Thoracic aorta (tissue), 2 donors: ENCODE measurements at places on chromosomes 7 and 10. TPM values are rescaled to one million over a fixed set of nuclear protein-coding genes. Genes with fewer than 3 reads are reported as not detected.

BBS9 gene
- total RNA-seq = 28.6 TPM

CUEDC2 gene
- total RNA-seq = 53.2 TPM

CCL26 gene
- not detected for total RNA-seq

GRID2IP gene
- total RNA-seq = 0.14 TPM

JAZF1 gene
- total RNA-seq = 13.9 TPM

OR2A12 gene
- not detected for total RNA-seq

CYP2W1 gene
- not detected for total RNA-seq

PDK4 gene
- 79.5 TPM for total RNA-seq

LIPF gene
- total RNA-seq = not detected

NPY4R gene
- not detected for total RNA-seq

FANK1 gene
- not detected for total RNA-seq

CTNNA3 gene
- 0.95 TPM for total RNA-seq

ZNF804B gene
- total RNA-seq = not detected

SUV39H2 gene
- total RNA-seq = 0.95 TPM

DNA sequence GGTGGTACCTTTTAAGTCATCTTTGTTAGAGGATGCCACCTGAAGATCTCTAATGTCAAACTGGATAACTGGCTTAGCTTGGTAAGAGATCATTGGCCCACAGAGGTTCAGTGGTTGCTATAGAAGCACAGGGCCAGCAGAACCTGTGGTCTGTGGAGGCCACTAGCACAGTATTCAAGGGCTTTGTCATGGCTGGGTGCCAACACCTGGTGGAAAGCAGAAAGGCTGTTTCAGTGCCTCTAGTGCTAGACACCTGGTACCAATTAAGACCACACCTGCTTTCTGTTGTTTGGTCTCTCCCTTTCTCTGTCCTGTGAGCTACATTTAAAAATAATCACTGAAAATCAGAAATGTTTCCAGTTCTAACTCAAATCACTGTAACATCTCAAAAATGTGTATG, 10.0 kb upstream of the PCGF5 start:
- DNase-seq = no peak

DNA sequence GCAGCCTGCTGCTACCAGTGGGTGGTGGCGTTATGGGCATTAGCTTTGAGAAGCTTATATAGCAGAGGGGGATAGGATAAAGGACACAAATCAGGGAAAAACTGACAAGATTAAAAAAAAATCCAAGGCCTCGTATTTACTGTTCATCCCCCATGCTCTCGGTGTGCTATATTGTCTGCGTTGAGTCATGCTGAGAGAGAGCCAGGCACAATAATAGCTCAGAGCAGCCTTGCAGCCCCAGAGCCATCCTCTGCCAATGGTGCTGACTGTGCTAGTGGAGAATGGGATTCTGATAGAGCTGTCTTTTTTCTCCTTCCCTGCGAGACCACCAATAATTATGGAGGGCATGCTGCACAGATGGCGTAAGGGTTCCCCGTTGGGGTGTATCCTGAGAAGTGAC, 51.7 kb upstream of the FZD1 start:
- no peak for DNase-seq

- DNase-seq = no peak
These were observed 6.9 kb upstream of the PFKP start for GRCh38 chr10:3060481-3060889.

GRCh38 chr10:127048630-127049029, 143.4 kb downstream of the DOCK1 start:
- DNase-seq = no peak

- no peak for DNase-seq
These were observed 8.7 kb downstream of the GNB2 start for GRCh38 chr7:100682228-100682741.

DNA sequence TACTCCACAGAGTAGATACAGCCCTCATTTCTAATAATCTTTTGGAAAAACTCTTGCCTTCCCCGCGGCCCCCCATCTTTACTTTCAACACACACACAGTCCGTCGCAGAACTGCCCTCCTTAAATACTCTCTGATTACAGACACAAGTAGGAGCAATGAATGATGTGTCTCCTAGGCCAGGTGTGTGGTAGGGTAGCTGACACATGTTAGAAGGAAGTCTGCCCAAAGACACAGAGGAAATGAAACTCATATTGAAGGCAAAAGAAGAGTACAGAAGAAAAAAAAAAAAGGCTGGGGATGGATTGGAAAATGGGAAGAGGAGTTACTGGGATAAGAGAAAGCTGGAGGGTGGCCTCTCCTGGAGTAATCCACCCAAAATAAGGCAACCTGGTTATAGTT, 14.6 kb downstream of the OPALIN start:
- DNase-seq = no peak

GRCh38 chr7:96233528-96234154, 88.3 kb downstream of the SLC25A13 start:
- no peak for DNase-seq

DNA sequence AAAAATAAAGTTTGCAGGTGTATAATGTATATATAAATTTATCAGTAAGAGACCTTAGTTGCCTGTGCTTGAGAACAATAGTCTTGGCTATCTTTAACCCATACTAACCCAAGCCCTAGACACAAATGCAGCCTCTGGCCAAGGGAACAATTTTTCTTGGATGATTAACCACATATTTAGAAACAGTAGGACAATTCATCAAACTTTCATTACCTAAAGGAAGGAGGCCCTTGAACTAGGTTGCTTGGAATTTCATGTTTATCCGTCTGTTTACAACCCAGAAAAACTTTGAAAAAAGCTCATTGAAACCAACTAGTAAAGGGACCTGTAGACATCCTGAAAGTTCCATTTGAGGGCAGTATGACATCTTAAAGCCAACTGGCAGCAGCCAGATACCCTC, 8.9 kb upstream of the ERLIN1 start:
- no peak for DNase-seq

DNA sequence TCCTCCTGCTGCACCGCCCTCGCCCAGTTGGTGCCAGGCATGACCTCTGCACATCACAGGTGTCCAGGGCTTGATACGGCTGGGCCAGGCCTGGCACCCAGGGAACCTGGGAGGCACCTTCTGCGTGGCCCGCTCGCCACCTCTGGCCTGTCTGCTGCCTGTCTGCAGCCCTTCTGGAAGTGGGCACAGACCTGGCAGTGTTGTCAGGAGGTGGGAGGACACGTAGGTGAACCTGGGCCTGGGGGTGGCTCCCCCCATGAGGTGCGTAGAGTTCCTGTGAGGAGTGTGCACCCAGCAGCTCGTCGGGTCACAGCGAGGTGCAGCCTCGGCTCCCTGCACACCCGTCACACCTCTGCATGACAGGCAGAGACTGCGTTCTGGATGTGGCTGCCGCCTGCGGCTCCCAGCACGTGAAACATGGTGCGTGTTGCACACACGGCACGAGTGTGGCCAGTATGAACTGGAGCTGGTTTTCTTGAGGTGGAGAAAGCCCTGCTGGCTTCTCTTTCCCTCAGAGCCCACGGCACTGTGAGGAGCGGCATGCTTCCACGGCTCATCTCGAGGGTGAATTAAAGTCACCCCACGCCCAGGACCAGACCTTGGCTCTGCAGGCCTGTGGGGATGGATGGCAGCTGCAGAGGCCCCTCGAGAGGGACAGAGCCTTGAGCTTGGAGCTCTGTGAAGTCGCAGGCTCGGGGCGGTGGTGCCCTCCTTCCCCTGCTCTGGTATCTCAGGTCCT, 24.8 kb downstream of the INPP5A start:
- no peak for DNase-seq

DNA sequence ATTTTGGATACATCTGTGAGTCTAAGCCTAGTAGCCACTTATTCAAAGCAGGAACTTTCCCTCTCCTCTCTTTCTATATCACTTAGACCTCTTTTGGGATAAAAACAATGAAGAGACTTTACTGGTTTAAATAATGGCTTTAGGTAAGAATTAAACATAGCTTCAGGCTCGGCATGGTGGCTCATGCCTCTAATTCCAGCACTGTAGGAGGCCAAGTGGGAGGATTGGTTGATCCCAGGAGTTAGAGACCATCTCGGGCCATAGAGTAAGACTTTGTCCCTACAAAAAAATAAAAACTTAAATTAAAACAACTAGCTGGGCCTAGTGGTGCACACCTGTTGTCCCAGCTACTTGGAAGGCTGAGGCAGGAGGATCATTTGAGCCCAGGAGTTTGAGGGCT, 304.3 kb downstream of the THSD7A start:
- DNase-seq = no peak

DNA sequence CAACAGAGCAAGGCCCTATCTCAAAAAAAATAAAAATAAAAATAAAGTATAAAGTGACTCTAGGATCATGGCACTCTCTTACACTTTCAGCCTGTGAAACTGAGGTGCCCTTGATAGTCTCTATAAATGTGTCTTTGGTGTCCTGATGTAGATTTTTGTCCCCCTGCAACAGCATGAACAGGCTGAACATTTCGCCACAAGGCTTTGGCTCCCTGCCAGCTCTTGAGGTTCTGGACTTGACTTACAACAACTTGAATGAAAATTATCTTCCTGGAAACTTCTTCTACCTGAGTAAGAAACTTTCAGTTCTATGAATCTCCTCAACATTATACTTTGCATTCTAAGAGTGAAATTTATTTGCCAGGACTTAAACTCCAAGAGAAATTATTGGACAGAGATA, 48.1 kb upstream of the BMS1 start:
- no peak for DNase-seq

GRCh38 chr7:32204361-32205018, 134.3 kb upstream of the PDE1C start:
- DNase-seq = no peak

- DNase-seq = no peak
These were observed 41.9 kb downstream of the TCF7L2 start for GRCh38 chr10:112991888-112992491.

DNA sequence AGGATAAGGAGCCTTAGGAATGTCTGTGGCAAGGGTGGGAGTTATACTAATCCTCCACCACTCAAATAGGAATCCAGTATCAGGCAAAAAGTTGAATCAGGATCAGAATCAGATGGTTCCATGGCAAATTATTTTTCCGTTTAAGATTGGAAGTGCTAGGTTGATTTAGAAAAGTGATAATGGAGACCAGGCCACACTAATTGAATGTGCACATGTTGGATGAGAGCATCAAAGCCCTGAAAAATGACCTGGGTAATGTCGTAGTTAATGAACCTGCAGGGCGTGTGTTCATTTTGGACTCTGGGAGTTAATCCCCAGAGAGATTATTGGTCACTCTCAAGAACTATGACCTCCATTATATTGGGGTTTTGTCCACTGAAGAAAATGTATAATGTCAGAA, 53.3 kb upstream of the UBN2 start:
- DNase-seq = no peak

GRCh38 chr7:19069842-19070241, 47.6 kb downstream of the TWIST1 start:
- no peak for DNase-seq

DNA sequence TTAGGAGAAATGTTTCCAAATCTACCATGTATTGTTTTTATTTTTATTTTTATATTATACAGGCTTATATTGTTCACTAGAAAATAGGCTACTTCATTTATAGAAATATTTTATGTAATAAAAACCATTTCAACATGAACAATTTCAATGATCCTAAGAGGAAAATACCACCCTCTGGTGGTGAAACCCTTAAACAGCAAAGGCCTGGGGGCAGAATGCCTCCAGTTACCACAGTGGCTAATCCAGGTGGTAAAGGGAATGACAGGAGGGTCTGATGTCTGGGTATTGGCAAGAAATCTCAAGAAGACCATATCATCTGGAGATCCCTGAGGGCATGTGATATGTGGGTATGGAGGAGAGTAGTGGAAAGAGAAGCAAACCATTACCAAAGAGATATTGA, 19.3 kb downstream of the MACC1 start:
- DNase-seq = no peak

DNA sequence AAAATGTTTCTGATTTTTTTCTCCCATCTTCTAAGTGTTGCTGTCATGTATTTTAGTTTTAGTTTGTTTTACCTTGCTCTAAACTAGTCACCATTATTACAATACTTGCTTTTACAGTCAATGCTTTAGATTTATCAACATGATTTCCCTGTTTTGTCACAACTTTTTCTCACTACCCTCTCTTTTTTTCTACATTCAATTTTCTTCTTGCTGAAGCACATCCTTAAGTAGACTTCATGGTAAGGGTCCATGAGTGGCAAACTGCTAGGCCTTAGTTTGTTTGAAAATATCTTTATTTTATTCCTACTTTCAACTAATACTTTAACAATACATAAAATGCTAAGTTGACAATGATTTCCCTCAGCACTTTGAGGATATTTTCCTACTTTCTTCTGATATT, 173.5 kb downstream of the DNAJC1 start:
- DNase-seq = no peak

DNA sequence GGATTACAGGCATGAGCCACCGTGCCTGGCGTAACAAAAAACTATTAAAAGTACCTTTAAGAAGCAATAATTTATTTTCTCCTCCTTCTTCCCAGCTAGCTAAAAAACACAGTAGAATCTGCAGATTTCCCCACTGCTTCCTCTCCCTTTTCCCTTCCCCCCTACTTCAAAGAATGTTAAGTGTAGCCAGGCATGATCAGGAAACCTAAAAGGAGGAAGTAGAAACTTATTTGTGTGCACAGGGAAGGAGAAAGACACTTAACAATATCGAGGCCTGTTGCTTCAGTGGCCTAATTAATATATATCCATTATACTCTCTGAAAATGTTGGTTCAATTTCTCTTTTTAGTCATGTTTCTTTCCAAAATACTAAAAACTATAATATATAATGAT, 127.7 kb downstream of the NRBF2 start:
- DNase-seq = no peak

- no peak for DNase-seq
These were observed 8.1 kb downstream of the CHN2 start for GRCh38 chr7:29202651-29203069.

GRCh38 chr10:68595513-68595912, 35.4 kb downstream of the TET1 start:
- DNase-seq = no peak

- DNase-seq = no peak
These were observed 36.6 kb downstream of the ATRNL1 start for GRCh38 chr10:115129752-115130151.

DNA sequence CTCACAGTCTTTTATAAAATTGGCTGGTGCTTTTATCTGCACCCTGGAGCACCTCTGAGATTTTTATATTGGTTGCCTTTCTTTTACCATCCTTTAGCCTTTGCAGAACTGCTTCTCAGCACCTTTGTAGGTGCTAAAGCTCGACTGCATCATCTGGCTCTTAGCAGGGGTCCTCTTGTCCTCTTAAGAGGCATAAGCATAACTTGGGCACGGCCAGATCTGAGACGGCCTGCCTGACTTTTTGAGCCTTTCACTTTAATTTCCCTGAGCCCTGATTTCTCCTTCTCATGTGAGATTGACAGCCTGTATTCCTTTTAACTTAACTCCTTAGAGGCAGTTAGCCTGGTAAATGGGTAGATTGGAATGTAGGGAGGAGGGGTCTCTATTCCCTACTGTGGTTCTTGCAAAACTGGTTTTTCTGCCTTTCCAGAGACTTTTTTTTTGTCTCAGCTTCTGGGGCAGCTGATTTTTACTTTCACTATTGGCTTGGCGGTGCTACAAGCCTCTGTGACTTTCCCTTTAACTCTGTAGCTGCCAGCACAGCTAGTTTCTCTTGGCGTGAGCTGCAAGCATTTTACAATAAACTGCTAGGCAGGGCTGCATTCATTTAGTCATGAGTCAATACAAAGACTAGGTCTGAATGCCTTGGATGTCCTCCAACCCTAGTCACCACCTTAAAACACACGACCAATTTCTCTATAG, 24.0 kb downstream of the ZPBP start:
- no peak for DNase-seq
